Cardiac fibroblast (primary cell): ENCODE measurements at places on chromosomes 16 and 17.

DNA sequence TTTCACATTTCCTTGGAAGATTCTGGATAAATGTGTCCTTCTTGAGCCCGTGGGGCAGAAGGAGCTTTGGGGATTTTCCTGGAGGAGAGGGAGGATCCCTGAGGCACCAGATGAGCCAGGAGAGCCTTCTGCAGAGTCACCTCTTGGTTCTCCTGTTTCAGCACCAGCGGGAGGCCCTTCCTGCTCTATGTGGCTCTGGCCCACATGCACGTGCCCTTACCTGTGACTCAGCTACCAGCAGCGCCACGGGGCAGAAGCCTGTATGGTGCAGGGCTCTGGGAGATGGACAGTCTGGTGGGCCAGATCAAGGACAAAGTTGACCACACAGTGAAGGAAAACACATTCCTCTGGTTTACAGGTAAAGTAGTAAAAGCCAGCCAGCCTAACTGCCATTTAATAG, 77.1 kb downstream of the ARSG start:
- DNase-seq, result no peak

DNA sequence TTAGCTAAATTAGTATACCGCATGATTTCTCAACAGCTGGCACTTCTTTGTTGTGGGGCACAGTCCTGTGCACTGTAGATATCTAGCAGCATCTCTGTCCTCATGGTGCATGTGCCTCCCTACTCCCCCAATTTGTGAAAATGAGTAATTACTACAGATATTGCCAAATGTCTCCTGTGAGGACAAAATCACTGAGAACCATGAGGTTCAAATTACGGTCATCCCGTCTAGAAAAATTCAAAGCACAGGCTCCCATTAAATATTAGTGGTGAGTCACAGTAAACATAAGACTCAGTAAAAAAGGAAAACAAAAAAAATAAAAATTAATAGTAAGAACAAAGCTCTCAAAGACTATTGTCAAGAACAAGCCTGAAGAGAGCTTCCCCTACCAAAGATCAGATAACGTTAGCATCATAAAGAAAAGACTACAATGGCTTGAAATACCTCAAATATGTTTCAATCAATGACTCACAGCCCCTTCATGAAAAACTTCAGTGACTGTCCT, 57.8 kb downstream of the STH start:
- peak; percentile 91 for DNase-seq

DNA sequence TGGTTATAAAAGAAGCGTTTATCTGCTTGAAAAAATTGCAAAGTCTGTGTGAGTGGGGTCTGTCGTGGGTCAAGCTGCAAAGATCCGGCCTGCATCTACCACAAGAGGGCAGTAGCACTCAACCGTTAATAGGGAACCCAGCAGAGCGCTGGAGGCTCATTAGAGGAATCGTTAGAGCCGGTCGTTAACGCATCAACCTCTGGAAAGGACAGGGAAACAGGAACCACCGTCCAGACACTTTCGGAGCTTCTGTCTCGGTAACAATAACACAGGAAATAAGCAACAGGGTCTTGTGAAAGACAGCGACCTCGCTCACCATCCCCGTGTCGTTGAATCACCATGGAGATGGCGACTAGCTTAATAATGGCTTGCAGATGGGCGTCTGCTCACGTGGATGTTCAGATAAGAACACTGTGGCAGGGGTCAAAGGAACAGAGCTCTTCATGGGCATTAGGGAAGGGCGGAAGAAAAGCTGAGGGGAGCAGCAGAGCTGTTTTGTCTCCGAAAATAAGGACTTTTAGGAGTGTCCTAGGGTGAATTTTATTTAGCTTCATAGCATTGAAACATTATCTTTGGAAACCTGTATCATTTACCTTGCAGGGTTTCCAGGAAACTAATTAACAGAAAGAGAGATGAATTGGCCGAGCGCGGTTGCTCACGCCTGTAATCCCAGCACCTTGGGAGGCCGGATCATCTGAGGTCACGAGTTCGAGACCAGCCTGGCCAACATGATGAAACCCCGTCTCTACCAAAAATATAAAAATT, 11.9 kb upstream of the NSRP1 start:
- peak; percentile 85 for DNase-seq

DNA sequence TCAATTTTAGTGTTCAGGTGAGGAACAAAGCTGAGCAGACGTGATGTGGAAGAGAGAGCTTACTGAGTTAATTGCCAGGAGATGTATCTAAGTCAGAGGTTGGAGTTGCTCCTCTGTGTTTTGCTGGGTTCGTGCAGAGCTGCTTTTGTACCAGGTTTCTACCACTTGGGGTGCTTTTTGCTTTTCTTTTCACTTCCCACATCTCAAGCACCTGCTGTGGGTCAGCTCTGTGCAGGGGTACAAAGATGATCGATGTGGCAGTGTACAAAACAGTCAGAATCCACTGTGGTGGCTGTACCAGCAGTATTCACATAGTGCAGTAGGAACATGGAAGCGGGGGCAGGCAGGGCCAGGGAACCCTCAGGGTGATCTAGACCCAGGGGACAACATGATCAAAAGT, 14.8 kb downstream of the UNK start:
- DNase-seq, result no peak

DNA sequence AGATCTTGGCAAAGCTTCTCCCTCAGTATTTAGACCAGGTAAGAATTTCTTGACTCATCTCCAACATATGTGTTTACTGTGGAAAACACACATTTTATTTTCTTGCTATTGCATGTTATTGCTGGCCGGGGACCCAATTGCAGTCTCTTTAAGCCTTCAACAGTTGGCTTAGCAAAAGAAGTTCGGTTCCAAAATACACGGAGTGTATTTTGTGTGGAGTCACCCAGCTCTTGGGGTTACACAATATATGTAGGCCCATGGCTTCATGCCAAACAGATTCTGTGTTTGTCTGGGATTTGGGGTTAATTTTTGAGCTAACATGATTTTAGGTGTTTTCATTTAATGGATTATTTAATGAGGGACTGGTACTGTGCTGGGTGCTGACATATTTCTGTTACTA, 4.0 kb downstream of the ALDH3A2 start:
- DNase-seq, result peak; percentile 56

- DNase-seq, result no peak
Measured at GRCh38 chr17:38707678-38708351, 2.7 kb downstream of the MLLT6 start.

- DNase-seq, result no peak
Measured at GRCh38 chr17:49987290-49987585, 7.8 kb downstream of the DLX3 start.

DNA sequence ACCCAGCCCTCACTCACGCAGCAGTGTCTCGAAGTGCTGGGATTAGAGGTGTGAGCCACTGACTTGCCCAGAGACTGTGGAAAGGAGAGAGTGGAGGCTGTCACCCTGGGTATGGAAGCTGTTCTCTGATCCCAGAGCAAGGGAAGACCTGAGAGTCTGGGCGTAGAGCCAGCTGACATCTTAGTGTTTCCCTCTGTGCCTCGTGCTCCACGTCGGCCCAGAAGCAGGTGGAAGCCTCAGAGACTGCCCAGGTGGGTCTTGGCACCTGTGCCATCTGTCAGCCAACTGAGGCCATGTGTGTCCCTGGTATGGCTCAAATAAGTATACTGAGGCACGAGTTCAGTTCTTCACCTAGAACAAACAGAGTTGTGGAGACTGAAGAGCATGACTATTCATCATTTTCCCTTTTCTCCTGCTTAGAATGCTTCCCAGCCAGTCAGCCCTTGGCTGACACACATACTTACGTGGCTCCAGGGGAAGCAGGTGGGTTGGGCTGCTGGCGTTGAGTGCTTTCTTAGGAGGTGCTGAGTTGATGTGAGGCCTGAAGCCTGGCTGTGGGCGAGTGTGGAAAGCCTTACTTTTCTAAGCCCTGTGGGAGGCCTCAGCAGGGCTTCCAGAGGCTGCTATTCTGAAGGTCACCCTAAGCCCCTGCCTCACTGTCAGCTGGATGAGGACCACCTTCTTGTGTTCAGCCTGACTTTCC, 8.1 kb downstream of the CTRL start:
- no peak for DNase-seq

- DNase-seq, result no peak
Measured at GRCh38 chr16:70455910-70456309, 1.5 kb downstream of the FCSK start.

DNA sequence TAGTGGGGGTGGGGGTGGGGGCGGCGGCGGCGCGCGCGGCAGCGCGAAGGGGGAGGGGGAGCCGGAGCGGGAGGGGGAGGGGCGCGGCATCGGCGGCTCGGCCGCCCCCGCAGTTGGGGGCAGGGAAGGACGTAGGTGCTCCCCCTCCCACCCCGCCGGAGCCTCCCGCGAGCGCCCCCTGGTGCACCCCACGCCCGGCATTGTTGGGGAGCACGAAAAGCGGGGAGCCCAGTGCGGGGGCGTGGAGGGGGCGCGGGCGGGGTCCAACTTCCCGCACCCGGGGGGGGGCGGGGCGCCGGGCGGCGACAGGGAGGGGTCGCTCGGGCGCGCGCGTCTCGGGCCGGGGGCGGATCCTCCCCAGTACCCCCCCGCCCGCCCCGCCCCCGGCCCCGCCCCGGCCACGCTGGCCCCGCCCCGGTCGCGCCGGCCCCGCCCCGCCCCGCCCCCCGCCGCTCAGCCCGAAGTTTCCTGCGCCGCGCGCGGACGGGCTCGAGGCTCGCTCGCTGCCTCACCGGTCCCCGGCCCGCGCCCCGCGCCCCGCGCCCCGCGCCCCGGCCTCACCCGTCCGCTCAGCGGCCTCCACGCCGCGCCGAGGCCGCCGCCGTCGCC, at the start of gene CACNA1H:
Gene CACNA1H, plus strand, starts transcription at position 456 of the 609 bp plus-strand sequence. CDS start 632 bp downstream, outside the sequence.
- DNase-seq, result no peak

- no peak for DNase-seq
Measured at GRCh38 chr17:67270416-67270815, 25.4 kb upstream of the HELZ start.

GRCh38 chr16:5875416-5875815, 777.8 kb upstream of the EEF2KMT start:
- DNase-seq, result no peak

DNA sequence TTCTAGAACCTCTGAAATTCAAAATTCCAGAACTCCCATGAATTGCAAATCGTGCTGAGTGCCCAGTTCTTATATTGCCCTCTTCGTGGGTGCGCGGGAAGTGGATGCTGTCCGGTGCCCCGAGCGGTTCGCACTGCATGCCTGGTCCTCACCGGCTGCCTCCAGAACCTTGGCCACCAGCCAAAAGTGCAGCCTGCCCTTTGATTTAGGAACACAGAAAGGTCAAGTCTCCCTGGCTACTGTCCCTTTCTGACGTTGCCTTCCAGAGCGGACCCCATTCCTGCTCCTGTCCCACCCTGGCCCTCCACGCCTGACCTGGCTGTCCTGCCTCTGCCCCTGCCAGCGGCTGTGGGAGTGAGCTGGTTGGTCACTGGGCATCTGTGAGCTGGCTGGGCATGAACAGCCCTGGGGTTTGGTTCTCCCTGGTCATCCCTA, 9.7 kb downstream of the NEUROD2 start:
- DNase-seq, result no peak

- DNase-seq, result peak; percentile 96
Measured at GRCh38 chr17:76515274-76515949, 14.2 kb upstream of the RHBDF2 start.

GRCh38 chr17:66383333-66383732, 80.9 kb downstream of the PRKCA start:
- peak; percentile 94 for DNase-seq

- DNase-seq, result no peak
Measured at GRCh38 chr16:66849021-66849420, 4.8 kb downstream of the CA7 start.

DNA sequence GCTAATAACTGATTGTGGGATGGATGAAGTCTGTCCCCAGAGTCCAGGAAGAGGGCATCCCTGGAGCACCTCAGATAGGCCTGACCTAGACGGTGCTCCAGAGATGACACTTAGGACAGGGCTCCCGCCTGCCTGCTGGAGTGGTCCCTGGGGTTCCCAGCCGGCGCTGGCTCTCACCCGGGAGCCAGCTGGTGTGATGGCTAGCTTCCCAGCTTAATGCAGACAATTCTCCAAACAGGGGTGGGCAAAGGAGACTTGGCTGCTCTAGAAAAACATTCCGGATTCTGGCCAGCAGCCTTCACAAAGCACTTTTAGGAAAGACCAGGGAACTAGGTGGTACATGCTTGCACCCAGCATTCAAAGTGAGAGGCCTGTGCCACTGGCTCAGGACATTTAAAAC, 18.6 kb downstream of the ACE start:
- no peak for DNase-seq

DNA sequence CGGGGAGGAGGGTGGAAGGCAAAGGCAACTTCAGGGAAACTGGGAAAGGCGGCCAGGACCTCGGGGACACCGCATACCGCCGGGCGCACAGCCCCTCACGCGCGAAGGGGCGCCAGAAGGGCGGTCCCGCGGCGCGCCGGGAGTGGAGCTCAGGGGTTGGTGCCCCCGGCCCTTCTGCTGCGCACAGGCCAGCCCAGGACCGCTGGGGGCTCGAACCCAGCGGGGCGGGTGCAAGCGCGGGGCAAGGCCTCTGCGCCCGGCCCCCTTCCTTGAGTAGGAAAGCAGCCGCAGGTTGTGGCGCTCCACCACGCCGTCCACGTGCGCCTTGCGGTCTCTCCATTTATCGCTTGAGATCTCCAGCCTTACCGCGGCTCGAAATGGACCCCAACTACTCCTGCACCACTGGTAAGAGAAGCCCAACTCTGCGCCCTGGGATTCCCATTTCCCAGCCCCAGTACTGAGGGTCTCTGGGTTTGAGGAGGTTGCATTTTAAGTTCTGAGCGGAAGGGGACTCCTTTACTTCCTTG, 3.0 kb upstream of the MT1A start:
- DNase-seq, result no peak

GRCh38 chr17:77602062-77602746, 356.3 kb upstream of the TNRC6C start:
- peak; percentile 69 for DNase-seq

DNA sequence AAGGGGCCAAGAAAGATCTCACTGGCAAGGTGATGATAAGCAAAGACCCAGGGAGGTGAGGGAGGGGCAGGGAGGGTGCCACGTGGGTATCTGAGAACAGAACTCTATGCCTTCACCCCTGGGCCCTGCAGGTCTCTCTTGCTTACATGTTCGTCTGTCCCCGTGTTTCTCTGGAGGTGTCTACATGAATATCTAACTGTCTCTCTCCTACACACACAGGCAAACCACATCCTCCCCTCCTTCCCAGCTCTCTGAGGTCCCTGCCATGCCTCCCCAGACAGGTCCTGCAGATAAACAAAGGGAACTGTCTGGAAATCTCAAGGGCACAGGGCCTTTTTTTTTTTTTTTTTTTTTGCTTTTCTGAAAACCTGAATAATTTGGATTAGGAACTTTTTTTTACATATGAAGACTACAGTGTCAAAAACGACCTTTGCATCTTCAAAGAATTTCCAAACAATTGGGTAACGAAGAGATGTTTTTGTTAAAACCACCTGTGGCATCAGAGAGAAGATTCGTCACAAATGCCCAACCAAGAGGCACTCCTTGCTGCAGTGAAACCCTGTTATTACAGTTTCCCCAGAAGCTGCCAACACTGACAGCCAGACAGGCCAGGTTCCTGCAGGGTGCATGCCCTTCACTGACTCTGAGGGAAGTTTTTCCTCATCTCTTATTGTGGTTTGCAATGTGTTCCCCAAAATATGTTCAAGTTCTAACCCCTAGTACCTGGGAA, 17.8 kb downstream of the PLLP start:
- no peak for DNase-seq

DNA sequence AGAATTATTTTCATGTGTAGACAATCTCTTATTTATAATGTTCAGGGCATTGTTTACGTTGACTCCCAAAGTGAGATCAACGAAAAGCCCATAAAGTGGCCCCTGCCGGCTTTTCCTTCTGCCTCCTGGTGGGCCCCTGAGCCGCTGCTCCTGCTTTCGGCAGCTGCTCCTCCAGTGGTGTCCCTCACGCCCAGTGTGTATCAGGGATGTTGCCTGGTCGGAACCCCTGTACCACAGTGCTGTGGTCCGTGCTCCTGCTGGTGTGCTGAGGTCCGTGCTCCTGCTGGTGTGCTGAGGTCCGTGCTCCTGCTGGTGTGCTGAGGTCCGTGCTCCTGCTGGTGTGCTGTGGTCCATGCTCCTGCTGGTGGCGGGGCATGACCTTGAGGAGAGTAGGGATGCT, 107.6 kb downstream of the BANP start:
- no peak for DNase-seq
